ENCODE measurements at places on chromosomes 4 and X.

- DNase-seq: no peak
Measured at GRCh38 chrX:54411732-54412131, 28.5 kb upstream of the TSR2 start.

- DNase-seq: no peak
Measured at GRCh38 chrX:71945237-71945805, 34.7 kb downstream of the NHSL2 start.

GRCh38 chr4:113483131-113483530 lies 278.4 kb downstream of the CAMK2D start:
- DNase-seq: no peak

- DNase-seq: no peak
Measured at GRCh38 chrX:153622661-153623309, 23.8 kb upstream of the CCNQ start.

All from NCI-H2029 treated with DMSO at 0.1 percent for 48 hours (cell line).